ENCODE measurements at places on chromosomes 2 and 18.

- no peak for DNase-seq
Measured at GRCh38 chr18:11495441-11495840, 114.0 kb upstream of the SLC35G4 start.

GRCh38 chr2:129780316-129781270 is 198.9 kb upstream of the RAB6C start:
- DNase-seq, result no peak

DNA sequence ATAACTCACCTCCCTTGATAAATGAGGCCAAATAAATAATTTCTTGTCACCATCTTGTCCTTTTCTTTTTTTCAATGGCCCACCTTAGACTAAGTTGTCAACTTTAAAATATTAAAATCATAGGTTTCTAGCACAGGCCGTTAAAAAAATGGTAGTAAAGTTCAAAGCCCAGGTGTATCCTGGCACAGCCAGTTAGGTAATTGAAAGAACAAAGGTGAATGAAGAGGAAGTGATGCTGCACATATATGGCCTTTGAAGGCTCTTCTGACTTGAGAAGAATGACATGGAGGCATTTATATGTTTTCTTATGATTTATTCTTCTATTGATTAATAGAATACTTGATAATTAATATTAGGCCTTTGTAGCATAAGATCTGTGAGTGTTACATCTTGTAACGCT is 208.7 kb downstream of the PTPRM start:
- DNase-seq, result no peak

- no peak for DNase-seq
Measured at GRCh38 chr2:39881494-39881893, 102.4 kb upstream of the THUMPD2 start.

GRCh38 chr2:190666895-190667294 is 18.0 kb downstream of the NAB1 start:
- no peak for DNase-seq

DNA sequence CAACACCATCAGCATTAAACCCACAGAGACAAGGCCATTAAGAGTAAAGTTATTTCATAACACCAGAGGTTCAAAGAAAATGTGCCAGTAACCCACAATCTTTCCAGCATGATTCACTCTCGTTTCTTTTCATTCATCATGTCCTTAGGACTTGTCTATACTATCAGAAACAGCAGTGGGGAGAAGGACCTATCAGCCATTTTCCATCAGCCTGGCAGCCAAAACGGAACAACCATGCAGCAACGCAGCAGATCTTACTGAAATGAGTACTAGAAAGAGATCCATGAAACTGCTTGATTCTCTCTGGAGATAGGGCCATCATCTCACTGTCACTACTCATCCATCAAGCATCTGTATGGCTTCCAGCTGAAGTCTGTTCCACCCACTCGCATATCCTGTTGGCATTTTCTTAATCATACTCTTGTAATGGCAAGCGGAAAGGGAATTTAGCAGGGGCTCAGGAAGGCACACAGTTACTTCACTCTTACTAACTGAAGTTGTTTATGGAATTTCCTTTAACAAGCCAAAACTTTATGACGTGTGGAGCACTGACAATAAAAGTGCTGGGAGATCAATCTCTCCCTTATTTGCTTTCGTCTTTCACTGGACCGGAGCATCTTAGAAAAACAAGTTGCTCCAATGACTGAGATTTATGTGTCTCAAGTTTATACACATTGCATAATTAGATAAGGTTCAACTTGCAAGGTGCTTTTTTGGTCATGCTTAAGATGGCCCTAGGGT is 69.7 kb downstream of the EPHA4 start:
- no peak for DNase-seq

DNA sequence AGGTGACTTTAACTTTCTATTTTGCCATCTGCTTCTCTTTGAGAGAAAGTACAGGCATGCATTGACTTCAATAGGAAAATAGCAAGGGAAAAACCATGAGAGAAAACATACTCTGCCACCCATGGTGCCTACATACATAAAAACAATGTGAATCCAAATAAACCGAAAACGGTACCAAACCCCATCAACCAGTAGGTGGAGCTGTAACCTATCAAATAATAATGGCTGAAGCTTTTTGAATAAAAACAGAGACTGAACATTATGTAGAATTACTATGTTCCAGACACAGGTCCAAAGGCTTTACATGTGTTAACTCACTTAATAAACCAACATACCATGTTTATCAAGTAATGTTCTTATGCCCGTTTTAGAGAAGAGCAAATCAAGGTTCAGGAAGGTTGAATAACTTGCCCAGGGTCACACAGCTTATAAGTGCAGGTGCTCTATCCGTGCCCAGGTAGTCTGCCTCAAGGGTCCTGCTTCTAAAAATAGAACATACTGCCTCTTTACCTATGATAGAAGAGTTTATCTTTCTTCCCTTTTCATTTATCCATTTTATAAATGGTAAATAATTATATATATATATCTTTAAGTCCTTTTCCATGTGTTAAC is 293.9 kb upstream of the SYT4 start:
- DNase-seq, result no peak

DNA sequence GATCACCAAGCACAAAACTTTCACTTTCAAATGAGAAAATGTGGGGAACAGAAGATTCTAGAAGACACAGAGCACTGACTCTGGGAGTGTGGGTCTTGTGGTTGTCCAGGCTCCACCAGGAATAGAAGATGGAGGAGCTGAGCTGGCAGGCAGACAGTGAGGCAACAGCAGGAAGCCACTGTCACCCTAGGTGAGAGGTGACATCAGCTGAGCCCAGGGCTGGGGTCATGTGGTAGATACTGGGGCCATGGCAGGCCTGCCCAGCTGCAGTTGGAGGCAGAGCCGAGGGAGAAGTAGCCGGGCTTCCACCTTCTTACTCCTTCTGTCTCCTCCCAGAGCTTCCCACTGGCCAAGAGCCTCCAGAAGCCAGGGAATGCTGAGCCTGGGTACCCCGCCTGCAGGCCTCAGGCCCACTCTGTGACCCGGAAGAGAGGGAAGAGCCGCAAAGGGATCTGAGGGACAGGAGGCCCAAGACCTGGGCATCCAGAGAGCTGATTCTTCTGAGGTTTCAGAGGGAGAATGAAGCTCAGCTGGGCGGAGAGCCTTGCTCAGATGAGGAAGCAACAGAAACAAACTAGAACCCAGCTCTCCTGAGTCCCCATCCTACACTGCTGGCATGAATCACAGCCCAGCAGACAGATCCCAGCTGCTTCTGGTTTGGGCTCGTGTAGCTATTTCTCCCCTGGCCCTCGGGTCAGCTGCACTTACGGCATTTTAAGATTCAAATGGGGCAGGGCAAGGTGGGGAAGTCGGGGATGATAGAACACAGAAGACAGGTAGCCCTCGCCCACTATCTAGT is 39.8 kb upstream of the ASAP2 start:
- no peak for DNase-seq

DNA sequence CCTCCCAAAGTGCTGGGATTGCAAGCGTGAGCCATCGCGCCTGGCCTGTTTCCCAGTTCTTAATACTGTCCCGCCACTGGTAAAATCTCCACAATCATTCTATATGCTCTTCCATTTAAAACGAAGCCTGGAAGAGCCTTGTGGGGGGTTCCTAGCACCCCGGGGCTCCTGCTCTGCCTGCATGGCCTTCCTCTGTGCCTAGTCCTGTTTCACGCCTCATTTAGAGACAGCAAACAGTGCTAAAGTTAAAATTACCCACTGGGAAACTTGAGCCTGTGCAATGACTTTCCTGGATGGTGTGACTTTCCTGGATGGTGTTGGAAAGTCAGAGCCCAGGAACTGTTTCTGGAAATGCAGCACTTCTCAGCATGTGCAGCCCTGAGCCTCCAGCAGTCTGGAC is 55.0 kb downstream of the INPP5D start:
- DNase-seq, result no peak

DNA sequence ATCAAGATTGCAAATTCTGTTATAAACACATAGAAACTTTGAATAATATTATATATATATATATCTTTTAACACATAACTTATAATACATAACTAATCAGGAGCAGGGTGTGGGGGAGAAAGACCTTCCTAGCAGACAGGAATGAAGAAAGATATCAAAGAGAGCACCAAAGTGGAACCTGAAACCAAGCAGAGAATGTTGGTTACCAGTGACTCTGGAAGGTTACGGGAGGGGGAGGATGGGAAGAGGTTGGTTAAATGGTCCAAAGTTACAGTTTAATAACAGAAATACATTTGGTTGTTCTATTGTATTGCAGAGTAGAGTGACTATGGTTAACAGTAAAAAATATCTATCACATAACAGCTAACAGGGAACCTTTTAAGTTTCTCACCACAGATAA is 366.7 kb downstream of the LRRTM4 start:
- no peak for DNase-seq

GRCh38 chr2:80351231-80351630 is 46.7 kb upstream of the LRRTM1 start:
- no peak for DNase-seq

DNA sequence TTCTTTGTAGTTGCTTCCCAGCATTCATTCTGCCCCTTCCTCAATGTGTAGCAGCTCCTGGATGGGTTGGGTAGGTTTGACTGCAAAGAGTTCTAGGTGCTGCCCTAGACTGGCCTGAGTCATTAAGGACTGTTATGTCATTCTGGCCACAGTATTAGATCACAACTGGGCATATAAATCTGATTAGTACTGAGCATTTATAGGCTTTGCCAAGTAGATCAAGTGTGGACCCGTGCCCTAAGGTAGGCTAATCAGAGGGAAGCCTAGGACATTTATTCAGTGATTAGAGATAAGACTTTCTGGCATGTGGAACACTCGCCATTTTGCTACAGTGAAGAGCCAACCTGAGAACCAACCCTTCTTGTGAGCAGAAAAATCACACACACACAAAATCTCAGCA is 2.7 kb downstream of the KATNAL2 start:
- DNase-seq, result no peak

DNA sequence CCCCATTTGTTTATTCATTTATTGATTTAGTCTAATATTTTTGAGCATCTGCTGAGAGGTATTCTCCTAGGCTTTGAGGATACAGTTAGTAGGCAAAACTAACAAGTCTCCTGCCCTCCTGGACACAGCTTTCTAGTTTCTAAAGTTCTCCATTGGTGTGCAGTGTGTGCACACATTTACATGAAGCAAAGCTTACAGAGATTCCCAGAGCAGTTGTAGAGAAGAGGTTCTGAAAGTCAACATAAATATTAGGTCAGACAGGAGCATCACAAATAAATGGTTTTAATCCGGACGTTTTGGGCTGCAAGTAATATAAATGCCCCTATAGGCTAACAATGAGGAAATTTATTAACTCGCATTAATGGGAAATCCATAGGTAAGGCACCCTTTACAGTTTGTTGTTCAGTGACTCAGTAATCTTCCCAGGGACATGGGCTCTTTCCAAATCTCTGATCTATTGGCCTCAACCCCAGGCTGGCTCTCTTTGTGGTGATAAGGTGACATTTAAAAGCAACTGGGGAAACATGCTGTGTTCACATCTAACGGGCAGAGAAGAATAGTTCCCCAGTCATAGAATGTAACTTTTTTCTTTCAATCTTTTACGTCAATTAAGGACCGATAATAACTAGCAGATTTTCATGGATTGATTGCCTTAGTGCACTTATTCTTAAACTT is 407.2 kb downstream of the PTPRM start:
- no peak for DNase-seq

DNA sequence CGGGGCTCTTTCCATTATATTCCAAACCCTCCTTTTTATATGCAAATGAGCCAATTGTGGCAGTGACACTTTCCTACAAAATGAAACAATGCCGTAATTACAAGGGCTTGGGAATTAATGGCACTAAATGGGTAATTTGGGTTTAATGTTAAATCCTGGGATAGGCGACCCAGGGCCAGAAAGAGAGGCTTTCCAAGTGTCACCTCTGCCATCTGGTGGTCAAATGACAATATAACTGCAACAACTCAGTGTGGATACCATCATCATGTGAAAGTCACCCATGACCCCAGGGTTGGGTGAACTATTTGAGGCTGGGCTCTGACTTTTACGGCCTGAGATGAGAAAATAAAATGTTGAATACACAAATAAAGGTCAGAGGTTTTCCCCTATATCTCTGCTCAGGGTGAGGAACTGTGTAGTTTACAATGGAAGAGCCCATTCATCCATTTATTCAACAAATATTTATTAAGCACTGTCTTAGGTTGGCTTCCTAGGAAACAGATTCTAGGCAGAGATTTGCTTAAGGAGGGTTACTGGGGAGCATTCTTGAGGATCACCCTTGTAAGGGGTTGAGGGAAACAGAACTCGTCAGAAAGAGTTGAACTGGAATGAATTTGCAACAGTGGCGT is 13.6 kb upstream of the THADA start:
- DNase-seq, result peak; percentile 7

DNA sequence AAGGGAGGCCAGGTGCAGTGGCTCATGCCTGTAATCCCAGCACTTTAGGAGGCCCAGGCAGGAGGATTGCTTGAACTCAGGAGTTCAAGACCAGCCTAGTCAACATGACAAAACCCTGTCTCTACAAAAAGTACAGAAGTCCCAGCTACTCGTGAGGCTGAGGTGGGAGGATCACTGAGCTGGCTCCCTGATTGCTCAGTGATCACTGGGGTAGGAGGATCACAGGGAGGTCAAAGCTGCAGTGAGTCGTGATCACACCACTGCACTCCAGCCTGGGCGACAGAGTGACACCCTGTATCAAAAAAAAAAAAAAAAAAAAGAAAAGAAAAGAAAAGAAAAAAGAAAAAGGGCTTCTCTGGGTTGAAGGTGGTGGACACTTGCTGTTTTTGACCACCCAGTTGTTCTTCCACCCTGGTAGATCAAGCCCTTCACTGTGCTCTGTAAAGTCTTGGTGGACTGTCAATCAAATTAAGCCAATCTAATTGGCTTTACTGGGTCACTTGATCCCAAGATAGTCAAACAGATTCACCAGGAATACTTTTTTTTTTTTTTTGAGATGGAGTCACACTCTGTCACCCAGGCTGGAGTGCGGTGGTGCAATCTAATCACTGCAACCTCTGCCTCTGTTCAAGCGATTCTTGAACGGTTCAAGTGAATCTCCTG is 191.6 kb downstream of the AGPS start:
- no peak for DNase-seq

DNA sequence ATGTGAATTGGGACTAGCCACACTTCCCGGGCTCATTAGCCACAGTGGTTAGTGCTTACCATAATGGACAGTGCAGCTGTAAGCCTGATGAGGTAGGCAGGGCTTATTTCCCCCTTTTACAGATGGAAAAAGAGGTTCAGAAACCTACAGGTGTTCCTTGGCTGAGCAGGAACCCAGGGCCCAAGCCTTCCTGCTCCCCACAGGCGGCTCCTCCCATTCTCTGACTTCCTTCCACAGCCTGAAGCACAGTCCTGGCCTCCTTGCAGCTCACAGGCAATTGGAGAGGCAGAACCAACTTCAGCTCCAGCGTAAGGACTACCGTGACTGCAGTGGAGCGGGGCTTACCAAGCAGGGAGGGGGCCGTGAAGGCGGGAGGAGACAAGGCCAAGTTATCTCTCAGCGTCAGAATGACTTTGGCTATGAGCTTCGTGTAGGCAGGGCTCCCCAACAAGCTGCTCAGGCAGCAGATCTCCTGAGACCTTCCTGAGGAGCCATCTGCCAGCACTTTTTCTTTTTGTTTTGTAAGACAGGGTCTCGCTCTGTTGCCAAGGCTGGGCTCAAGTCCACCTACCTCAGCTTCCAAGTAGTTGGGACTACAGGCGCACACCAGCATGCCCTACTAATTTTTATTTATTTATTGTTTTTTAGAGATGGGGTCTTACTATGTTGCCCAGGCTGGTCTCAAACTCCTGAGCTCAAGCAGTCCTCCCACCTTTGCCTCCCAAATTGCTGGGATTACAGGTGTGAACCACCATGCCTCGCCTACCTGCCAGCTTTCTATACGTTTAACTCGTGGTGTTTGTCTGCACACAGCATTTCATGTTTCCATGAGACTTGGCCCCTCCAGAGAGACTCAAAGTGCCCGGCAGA is 34.2 kb upstream of the NT5DC4 start:
- no peak for DNase-seq

- DNase-seq, result no peak
Measured at GRCh38 chr18:58966005-58966677, 101.5 kb downstream of the ZNF532 start.
